ENCODE measurements at places on chromosomes 7 and 10. TPM values are rescaled to one million over a fixed set of nuclear protein-coding genes. Genes with fewer than 3 reads are reported as not detected.

- no peak for DNase-seq
These were observed 75.7 kb downstream of the PTPRE start for GRCh38 chr10:127982601-127983000.

COL28A1 gene
- total RNA-seq: 0.60 TPM

C7orf33 gene
- total RNA-seq: not detected

DNA sequence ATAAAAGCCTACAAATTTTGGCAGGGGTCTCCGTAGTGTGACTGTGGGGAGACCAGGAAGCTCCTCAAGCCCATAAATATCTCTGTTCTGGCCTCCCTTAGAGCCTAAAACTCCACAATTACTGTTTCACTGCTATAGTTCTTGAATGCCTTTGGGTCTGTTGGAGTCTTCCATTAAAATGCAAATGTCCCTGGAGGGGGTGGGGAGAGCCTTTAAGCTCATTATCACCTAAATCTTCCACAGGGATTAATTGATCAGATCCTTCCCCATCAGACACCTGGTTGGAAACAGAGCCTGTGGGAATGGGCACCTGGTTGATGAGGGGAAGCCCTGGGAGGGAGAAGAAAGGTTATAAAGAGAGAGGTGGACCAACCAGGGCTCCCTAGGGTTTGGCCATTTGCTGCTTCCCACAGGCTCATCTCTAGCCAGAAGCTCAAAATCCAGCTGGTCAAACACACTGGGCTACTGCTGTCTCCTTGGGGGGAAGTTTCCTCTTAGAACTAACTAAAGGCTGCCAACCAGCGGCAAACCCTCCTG, 718.2 kb downstream of the LRMDA start:
- DNase-seq: no peak

DNA sequence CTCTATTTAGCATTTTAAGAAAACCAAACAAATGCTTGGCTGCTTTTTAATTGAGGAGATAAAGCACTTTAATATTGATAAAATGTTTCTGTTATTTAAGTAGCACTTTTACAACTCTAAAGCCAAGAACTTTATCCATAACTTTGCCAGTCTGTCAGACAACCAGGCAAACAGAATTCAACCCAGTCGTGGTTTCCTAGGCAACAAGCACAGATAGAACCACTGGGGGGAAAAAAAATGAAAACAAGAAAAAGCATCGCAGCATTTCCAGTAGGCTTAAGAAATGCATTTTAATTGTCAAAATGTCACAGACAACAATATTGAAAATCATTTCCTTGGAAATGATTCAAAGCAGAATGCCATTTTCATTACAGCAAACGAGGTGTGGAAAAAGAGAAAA, 323.4 kb downstream of the PARD3 start:
- DNase-seq: no peak

TAS2R41 gene
- total RNA-seq: not detected

- DNase-seq: no peak
These were observed 95.4 kb downstream of the TAX1BP1 start for GRCh38 chr7:27835376-27835775.

- no peak for DNase-seq
These were observed 28.5 kb downstream of the FOXL3 start for GRCh38 chr7:318476-318875.

NOS3 gene
- total RNA-seq: 1.3 TPM

DNA sequence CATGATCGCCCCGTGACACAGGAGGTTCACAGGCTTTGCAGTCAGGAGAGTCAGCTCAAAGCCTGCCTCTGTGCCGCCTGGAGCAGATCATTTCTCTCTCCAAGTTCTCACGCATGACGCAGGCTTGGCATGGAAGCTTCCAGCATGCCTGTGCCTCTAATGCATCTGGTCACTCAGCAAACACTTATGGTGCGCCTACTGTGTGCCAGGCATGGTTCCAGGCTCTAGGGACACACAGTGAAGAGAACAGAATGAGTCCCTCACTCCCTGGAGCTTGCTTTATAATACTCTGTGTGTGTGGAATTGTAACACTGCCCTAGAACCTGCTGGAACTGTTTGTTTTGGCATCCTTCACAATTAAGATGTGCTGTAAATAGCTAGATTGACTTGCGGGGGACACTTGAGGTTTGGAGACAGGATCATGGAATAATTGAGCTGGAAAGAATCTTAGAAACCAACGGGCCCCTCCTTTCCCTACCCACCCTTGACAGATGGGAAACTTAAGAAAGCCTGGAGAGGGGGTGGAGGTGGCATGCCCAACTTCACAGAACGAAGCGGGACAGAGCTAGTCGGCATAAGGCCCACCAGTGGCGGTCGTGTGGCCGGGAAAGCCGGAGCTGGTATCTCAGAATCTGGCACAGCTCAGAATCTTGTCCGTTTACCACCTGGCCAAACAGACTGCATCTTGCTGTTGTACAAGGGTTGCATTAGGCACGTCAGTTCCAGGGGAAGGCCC, 4.6 kb upstream of the MYH16 start:
- DNase-seq: no peak

- DNase-seq: no peak
These were observed 9.5 kb downstream of the CHRM2 start for GRCh38 chr7:136877990-136878389.

- no peak for DNase-seq
These were observed 926.7 kb upstream of the ZNF722 start for GRCh38 chr7:63071920-63072319.

- no peak for DNase-seq
These were observed 17.2 kb upstream of the SYPL1 start for GRCh38 chr7:106129291-106129690.

Measured in neural progenitor cell (in vitro differentiated cells).